ENCODE measurements at places on chromosomes 2 and 18.
A peak's percentile ranks its signal among the peaks of the same experiment; 100 is the strongest.

GRCh38 chr2:230085201-230085600 lies 16.5 kb upstream of the SLC16A14 start:
- no peak for ATAC-seq

DNA sequence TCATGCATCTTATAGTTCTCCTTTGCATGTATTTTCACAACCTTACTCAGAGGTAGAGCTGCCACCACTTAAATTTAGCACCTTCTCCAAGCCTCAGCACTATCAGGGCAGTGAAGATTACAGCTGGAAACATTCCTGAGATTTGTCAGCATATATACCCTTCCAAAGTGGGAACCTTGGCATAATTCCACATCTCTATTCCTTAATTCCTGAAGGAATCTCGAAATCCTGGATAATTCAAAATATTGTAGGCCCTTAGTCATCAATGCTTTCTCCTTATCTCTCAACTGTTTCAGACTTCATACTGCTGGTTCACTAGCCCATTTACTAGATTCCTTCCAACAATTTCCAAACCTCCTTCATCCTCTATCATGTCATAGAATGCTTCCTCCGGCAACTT lies 87.4 kb downstream of the ITSN2 start:
- no peak for ATAC-seq

DNA sequence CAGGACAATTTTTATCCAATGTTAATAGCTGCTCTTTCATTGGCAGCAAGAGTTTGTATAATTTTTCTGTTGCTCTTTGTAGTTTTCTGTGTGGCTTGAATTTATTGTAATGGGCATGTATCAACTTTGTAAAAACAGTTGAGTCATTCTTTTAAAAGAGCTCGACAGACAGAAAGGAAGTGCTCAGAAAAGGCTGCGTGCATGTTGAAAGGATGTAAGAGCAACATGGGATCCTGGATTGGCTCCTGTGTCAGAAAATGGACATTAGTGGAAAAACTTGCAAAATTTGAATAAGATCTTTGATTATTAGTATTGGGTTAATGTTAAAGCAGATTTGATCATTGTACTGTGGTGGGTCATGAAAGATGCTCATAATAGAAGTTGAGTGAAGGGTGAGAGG lies 93.3 kb upstream of the CDC42EP3 start:
- ATAC-seq, result no peak

- ATAC-seq, result no peak
These were observed 20.4 kb upstream of the PELI1 start for GRCh38 chr2:64164629-64165028.

DNA sequence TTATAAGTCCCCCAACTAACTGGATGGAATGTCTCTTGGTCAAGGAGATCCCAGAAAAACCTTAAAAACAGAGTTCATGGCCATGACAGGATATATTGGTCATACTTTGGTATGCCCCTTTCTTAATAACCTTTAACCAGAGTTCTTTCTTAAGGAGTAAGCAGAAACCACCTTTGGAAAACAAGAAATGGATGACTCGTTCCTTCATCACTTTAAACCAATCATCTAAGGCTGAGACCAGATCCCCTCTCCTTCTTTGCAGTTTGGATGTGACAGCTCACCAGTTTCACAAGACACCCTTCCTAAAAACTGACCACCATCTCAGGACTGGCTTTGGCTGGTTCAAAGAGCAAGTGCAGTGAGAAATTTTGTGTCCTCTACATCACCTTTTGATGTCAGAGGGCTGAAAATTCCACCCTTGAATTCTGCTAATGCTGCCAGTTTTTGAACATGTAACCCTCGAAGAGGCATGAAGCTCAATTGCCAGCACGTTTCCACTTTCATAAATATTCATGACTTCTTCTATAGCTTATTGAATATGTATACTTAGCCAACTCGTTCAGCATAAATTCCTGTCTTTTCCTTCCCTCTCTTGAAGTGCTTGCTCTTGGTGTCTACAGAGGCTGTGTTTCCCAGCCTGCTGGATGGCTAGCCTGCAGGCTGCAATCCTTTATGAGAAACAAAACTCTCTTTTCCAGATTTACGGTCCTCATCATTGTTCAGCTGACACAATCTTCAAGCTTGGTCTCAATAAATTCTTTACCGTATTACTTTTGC lies 1323.5 kb upstream of the TMEFF2 start:
- no peak for ATAC-seq

- ATAC-seq, result no peak
These were observed 55.2 kb downstream of the TNP1 start for GRCh38 chr2:216804357-216805350.

DNA sequence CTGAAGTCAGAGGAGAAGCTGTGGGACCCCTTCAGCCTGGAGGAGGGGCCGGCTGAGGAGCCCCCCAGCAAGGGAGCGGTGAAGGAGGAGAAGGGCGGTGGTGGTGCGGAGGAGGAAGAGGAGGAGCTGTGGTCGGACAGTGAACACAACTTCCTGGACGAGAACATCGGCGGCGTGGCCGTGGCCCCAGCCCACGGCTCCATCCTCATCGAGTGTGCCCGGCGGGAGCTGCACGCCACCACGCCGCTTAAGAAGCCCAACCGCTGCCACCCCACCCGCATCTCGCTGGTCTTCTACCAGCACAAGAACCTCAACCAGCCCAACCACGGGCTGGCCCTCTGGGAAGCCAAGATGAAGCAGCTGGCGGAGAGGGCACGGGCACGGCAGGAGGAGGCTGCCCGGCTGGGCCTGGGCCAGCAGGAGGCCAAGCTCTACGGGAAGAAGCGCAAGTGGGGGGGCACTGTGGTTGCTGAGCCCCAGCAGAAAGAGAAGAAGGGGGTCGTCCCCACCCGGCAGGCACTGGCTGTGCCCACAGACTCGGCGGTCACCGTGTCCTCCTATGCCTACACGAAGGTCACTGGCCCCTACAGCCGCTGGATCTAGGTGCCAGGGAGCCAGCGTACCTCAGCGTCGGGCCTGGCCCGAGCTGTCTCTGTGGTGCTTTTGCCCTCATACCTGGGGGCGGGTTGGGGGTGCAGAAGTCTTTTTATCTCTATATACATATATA lies 46.0 kb downstream of the BOLA3 start:
- no peak for ATAC-seq

- ATAC-seq, result no peak
These were observed 137.8 kb downstream of the PRKCE start for GRCh38 chr2:45789317-45789716.

- ATAC-seq, result no peak
These were observed 38.7 kb downstream of the INPP4A start for GRCh38 chr2:98483257-98483861.

DNA sequence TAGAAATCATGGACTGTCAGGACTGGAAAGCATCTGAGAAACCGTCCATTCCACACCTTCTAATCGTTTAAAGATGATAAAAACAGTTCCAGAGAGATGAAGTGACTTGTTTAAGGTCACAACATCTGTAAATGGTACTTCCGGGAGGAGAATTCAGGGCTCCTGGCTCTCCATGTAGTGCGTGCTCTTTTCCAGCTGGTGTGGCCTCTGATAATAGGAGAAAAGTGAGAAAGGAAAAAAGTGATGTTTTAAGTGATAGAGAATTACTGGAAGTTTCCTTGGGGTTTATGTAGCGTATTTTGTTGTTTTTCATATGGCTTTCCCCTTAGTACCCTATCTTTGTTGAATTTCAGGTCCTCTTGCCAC lies 663 bp downstream of the C2orf49 start:
- ATAC-seq, result peak; percentile 49

- no peak for ATAC-seq
These were observed 305.4 kb upstream of the RND3 start for GRCh38 chr2:150792780-150793300.

GRCh38 chr18:23239350-23239692 lies 104.0 kb downstream of the CABLES1 start:
- ATAC-seq, result no peak

DNA sequence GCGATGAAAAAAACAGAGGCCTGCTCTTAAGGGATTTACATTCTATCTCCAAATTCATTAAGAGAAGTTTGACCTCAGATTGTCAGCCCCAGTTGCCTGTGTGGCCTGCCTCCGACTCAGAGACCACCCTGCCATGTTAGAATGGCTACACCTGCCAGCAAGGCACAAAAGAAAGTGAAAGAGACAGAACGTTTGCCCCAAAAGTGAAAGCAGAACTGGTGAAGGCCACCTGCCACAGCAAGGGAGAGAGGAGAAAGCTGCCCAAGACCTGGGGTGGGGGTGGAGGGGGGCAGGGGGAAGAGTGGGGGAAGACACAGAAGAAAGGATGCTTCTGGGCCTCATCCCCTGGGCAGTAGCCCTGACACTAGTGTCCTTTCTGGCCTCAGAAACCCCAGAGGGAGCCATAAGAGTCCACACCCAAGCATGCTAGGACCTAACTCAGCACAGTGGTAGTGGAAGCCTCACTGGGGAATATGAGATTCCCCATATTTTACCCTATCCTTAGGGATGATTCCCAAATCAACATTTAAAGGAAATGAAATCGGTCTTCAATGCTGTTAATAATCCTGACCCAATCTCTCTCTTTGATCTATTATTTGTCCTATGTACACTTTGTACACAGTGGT lies 389.7 kb downstream of the TXNL1 start:
- ATAC-seq, result no peak

GRCh38 chr2:146003337-146003736 lies 1483.4 kb upstream of the ZEB2 start:
- no peak for ATAC-seq

DNA sequence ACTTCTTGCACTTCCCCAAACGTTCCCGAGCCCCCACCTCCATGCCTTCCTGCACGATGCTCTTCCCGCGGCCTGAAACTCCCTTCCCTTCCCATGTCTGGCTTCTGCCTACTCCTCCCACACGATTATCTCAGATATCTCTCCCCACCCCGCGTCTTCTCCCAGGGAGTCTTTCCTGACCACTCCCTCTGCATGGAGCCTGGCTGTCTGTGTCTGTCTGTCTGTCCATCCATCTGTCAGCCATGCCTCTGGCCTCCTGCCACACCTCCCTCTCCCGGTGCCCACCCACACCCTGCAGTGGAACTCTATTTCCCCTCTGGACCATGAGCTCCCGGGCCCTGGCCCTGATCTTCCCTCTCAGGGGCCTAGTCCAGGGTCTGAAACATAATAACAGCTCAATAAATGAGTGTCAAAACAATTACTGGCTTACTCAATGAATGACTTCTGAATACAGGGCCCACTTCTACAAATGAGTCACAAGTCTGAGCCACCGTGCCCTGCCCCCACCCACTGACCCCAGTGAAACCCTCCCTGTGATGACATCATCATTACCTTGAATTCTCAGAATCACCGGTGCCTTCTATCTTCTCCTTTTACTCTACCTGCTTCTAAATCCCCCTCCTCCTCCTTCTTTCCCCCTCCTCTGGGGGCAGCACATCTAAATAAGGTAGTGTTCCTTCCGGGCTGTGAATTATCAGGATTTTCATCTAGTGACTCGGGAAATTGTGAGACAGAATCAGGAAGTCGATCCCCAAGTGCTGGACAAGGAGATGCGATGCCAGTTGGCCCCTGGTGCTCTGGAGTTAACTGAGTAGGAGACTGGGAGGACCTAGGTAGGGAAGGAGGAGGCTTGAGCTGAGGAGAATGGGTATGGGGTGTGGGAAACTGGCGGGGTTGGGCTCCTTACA lies 46.1 kb upstream of the PLB1 start:
- no peak for ATAC-seq

- no peak for ATAC-seq
These were observed 90.6 kb upstream of the EFEMP1 start for GRCh38 chr2:56014046-56014730.

- ATAC-seq, result no peak
These were observed 30.2 kb downstream of the CAPN13 start for GRCh38 chr2:30776831-30777635.

- ATAC-seq, result no peak
These were observed 14.8 kb upstream of the SLC40A1 start for GRCh38 chr2:189595417-189595816.

GRCh38 chr18:76445275-76445674 lies 49.8 kb downstream of the ZNF516 start:
- peak; percentile 64 for ATAC-seq

DNA sequence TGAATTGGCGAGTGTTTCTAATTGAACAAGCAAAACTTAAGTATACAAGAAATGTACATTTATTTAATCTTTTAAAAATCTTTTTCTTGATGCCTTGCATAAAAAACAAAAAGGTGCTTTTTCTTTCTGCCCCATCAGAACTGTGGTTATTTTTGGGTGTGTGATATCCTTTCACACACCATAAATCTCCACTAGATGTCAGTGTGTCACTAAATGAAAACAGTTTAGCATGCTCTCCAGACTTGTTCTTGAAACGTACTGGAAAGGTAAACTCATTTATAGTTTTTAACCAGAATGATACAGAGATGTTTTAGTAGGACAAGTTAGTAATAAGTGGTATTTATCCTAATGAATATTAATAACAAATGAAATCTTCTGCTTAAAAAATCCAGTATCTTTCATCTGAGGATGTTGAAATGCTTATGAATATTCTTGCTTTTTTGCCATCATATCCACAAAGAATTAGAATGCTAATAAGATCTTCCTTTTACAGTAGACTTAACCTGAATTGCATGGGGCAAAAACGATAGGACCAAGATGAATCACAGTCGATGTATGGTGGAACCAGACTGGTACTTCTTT lies 96.8 kb downstream of the UBE2E3 start:
- ATAC-seq, result peak; percentile 86

DNA sequence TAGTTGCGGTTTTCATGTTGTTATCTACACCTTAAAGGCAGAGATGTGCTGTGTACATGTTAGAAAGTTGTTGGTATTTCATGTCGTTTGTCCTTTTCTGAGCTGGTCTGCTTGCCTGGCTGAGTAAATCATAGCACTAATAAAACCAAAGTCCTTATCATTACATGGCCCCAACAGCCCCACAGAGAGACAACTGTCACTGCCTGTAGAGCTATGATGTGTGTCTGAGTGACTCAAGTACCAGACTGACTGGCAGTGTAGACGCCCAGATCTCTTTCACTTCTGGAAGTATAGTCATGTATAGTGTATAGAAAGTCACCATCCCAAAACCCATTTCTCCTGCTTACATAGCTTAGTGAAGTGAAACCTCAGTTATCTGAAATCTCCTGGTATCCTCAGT lies 4.3 kb downstream of the SOCS6 start:
- no peak for ATAC-seq

- ATAC-seq, result no peak
These were observed 353.7 kb downstream of the RAD51AP2 start for GRCh38 chr2:17164550-17164949.

- peak; percentile 59 for ATAC-seq
These were observed 6.9 kb upstream of the STAT1 start for GRCh38 chr2:191020742-191021381.

DNA sequence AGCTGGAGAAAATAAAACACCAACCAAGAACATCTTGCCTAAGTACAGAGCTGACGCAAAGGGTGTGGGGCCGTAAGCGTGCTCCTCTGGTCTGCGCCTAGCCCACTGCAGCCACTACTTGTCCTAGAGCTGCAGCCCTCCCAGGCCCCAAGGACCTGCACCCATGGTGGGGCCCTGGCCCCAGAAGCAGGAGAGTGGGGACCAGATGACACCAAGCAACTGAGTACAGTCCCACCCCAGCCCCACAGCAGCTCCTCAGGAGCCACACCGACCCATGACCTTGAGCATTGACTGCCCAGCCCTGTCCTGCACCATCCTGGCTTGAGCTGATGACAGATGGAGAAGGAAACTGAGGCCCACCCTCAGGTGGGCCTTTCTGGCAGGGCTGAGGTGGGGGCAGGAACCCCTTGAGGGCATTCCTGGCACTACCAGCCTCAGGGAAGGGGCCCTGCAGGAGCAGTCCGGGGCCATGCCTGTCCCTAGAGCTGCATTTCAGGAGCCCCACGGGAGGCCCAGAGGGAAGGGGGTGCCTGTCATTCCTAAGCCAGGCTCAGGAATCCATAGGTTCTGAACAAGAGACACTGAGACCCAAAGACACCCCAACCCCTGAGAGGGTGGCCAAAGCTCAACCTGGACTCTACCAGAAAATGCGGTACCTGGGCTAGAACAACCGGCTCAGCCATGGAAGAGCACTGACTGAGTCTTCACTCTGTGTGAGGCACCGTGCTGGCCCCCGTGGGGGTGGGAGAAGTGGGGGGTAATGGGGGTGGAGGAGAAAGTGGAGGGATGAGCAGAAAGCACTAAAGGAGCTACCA lies 4.9 kb downstream of the KIF1A start:
- ATAC-seq, result no peak

Data from SK-N-SH treated with all-trans-retinoic acid at 6 μM for 48 hours (cell line).